Inflammatory macrophage treated with lipopolysaccharide for 1 hour (primary cell): ENCODE measurements at places on chromosomes 3 and 15.

- peak; percentile 12 for DNase-seq
Measured at GRCh38 chr3:56867671-56868070, 65.9 kb upstream of the ARHGEF3 start.

- DNase-seq = no peak
Measured at GRCh38 chr3:89974903-89975519, 867.6 kb downstream of the EPHA3 start.

- DNase-seq = no peak
Measured at GRCh38 chr3:49747792-49748480, 24.2 kb upstream of the GMPPB start.

DNA sequence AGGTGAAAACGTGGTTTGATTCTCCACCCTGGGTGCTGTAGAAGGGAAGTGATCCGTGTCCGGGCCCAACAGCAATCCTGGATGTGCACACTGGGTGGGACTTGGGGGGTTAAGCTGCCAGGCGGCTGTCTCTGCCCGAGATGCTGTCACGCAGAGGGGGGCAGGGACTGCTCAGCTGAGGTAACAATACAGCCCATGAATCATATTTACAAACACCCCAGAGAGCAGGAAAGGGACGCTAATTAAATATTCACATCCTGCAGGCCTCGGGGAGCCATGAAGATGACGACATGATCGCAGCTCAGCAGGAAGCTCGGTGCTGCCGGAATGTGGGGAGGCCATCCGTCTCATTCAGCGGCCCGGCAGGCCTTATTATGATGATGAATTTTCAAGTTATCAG lies 17.9 kb upstream of the CRABP1 start:
- no peak for DNase-seq

DNA sequence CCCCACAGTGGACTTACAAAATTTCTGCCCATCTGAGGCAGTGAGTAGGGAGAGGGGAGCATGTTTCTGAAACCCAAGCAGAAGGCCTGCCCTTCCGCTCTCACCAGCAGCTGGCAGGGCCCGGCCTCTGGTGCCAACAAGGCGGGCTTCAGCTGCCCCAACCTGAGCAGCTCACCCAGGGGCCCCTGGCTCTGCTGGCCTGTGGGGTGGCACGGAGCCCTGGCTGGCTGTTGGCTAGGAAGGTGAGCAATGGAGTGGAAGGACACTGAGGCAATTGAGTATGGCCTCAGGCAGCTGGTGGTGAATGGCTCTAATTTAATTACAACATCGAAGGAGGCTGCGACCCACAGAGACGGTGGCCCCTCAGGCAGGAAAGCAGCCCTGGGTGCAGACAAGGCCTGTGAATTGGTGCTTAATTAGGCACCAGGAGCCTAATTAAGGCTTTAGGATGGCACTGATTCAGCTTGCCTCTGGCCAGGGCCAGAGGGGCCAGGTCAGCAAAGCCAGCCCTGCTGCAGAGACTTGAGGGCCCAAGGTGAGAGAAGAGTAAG lies 60.9 kb downstream of the ST8SIA2 start:
- DNase-seq = no peak

GRCh38 chr15:86183596-86184491 lies 104.2 kb downstream of the AGBL1 start:
- no peak for DNase-seq

- no peak for DNase-seq
Measured at GRCh38 chr15:31016446-31016915, 25.1 kb upstream of the MTMR10 start.

- DNase-seq = peak; percentile 26
Measured at GRCh38 chr3:189710620-189711402, 79.6 kb downstream of the TP63 start.

DNA sequence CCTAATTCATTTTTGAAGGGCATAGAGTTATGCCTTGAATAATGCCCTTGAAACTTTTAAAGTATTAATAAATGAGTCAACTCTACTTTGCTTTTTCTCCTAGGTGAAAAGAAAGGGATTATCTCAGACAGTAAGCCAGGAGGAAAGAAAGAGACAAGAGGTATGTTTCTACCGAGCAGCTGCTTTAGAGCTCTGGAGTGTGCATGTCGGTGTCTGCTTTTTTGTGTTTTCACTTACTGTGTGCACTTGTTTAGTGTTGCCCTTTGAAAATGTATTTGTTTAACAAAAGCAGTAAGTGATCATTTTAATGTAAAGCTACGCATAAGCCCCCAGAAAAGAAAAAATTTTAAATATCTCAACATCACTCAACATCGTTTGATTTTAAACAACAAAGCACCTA lies 28.1 kb downstream of the ARHGEF26 start:
- DNase-seq = no peak

DNA sequence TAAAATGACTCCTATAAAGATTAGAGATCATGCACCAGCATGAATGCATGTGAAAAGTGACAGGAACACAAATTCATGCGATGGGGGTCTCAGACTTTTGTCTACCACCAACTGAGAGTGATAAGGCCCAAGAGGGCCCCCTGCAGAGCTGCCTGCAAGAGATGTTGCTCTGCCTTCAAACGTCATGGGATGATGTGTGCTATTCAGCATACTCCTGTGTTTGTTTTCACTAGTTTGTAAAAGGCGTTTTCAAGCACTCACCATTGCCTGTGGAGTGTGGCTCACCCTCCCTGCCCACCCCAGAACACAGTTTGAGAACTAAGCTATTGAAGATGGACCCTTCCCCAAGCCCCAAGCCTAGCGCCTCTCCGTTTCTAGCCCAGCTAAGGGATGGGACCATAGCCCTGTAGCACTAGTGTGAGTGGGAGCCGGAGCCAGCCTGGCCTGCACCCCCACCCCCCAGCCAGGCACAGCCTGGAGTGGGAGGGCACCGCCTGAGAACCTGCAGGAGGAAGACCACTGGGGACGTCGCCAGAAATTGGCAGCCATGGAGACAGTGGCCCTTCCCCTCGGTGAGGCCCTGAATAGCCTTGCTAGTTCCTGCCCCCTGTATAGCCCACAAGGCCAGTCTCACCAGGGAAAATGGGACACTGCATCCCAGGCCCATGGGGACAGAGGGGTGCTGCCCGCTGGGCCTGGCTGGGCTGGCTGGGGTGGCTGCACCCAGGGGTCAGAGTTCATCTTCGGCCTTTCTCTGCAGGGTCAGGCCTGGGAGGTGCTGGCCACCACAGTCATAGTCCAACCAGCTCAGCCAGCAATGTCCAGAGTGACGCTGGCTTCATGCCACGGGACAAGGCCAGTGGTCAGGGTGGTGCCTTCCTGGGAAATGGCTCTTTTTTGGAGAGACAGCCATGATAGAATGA lies 22.6 kb upstream of the KLF13 start:
- DNase-seq = no peak

DNA sequence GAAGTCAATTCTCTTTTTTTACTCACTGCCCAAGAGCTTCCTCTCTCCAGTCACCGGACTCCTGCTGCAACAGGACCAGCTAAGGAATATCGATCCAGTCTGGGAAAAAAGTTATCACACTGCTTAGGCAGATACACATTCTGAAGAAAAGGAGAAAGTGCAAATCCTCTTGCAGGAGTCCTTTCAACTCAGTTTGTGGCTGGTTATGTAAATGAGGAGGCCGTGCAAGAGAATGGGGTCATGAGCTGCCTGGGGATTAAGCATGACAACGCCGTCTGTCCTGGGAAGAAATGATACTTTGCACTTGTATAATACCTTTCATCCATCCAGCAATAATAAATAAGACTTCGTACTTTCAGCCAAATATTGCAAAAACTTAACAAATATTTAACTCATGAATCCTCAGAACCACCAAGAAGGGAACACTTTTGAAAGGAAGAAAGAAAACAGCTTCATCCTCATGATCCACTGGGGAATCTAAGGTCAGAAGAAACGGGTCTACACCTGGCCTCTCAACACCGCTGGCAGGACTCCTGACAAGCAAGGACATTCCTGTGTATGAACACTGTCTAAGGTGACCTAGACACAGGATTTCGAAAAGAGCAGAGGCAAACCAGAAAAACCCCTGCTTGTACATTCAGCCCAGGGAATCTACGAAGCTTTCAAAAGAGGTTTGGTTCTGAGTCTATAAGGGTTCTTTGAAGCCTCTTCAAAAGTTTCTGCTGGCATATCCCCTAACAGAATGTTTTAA lies 13.1 kb upstream of the WWTR1 start:
- no peak for DNase-seq

GRCh38 chr3:157094301-157094700 lies 65.6 kb downstream of the CCNL1 start:
- no peak for DNase-seq

DNA sequence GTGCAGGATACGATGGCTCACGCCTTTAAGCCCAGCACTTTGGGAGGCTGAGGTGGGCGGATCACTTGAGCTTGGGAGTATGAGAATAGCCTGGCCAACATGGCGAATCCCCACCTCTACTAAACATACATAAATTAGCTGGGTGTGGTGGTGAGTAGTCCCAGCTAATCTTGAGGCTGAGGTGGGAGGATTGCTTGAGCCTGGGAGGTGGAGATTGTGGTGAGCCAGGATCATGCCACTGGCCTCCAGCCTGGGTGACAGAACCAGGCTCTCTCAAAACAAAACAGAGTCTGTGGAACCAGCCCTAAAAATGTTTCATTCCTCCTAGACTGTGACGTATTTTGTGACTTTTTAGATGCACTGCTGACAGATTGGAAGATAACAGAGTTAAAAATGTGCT lies 34.3 kb upstream of the RAD51 start:
- DNase-seq = no peak

- no peak for DNase-seq
Measured at GRCh38 chr15:36810656-36811449, 231.4 kb downstream of the CDIN1 start.

- DNase-seq = peak; percentile 83
Measured at GRCh38 chr3:52498137-52499054, 3.3 kb downstream of the STAB1 start.

- DNase-seq = no peak
Measured at GRCh38 chr3:126873416-126873815, 109.5 kb upstream of the PLXNA1 start.

DNA sequence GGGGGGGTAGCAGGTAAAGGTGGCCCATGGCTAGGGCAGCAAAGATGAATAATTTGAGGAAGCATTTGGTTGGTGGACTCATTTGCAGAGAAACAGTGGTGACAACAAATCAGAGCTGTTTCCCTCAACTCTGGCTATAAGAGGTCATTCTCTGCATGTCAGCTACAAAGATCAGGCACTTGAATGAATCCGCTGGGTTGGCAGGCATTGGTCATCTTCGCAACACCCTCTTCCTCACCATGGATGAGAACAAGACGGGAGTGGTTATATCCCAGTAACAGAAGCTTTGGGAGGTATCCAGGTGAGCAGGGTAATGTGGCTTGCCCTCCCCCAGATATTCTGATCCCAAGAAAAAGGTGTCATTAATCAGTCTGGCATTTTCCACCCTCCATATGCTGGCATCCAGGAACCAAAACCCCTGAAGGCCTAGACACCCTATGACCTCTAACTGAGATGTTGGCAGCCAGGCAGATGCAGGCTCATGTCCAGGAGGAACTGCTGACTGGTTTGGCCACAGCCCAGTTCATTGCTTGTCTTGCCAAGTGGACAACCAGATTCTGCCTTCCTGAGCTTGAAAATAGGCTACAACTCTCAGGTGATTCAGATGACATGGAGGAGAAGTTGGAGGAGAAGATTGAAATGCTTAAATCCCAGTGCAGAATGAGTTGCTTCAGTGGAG lies 108.9 kb upstream of the TRIM42 start:
- DNase-seq = no peak

DNA sequence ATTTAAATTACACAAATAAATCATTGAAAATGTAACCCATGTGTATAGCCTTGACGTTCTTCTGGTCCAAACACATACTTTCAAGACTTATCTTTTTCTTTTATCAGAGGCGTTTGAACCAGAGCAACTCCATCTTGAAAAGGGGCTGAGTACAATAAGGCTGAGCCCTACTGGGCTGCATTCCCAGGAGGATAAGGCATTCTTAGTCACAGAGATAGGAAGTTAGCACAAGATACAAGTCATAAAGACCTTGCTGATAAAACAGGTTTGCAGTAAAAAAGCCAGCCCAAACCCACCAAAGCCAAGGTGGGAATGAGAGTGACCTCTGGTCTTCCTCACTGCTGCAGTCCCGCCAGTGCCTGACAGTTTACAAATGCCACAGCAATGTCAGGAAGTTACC lies 101.0 kb upstream of the IGSF10 start:
- DNase-seq = no peak

GRCh38 chr3:52777127-52777958 lies at the start of gene ITIH1:
ITIH1 (plus strand) TSS chr3:52777599; CDS start chr3:52777616, 17 bp downstream.
- DNase-seq = no peak

GRCh38 chr3:193165431-193166120 lies 75.4 kb upstream of the PLAAT1 start:
- DNase-seq = no peak

- no peak for DNase-seq
Measured at GRCh38 chr15:92733934-92734521, 78.5 kb upstream of the FAM174B start.

GRCh38 chr3:102000620-102001209 lies 151.4 kb downstream of the NFKBIZ start:
- DNase-seq = no peak

DNA sequence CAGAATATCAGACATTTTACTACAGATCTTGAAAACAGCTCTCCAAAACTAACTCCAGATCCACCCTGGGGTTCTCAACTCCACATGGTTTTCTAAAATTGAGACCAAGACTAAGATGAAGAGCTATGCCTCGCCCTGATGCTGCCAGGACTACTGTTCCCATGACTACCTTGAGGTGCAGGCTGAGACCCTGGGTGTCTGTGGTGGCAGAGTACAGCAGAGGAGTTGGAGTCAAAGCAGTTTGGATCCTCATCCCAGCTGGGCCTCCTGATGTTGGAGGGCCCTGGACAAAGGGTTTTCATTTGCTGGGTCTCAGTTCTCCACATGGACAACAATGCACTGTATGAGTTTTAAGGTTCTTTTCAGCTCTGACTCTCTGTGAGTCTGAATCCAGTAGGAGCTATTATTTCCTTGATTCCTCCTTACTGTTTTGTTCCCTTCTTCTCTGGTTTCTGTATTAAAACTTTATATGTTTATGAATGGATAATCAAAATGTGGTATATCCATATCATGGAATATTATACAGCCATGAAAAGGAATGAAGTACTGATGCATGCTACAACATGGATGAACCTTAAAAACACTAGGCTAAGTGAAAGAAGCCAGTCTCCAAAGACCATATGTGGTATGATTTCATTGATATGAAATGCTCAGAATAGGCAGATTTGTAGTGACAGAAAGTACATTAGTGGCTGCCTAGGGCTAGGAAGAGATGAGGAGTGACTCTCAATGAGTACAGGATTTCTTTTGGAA lies 93.0 kb downstream of the CPN2 start:
- DNase-seq = no peak

DNA sequence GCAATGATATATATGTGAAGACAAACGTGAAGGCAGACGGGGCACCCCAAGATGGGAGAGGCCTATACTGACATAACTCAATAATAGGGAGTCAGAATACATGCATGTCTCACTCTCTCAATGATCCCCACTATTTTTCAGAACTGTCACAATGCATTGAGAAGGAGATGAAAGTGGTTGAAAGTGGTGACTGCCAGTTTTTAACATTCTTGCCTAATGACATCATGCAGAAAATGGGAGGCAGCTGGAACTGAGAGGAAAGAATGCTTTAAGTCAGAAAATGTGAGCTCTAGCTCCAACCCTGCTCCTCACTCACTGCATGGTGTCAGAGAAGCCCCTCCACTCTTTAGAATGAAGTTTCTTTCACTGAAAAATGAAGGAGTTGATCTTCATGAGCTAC lies 55.3 kb upstream of the P2RY1 start:
- no peak for DNase-seq

- no peak for DNase-seq
Measured at GRCh38 chr3:42149975-42150374, 58.8 kb downstream of the TRAK1 start.
